ENCODE measurements at places on chromosomes 11 and 22.
A peak's percentile ranks its signal among the peaks of the same experiment; 100 is the strongest.

GRCh38 chr11:96035740-96036078, 111.8 kb upstream of the MTMR2 start:
- DNase-seq, result no peak

- DNase-seq, result no peak
Observed at GRCh38 chr11:70892889-70893288, 359.5 kb downstream of the SHANK2 start.

- DNase-seq, result no peak
Observed at GRCh38 chr11:66975405-66976027, 412 bp downstream of the C11orf86 start.

DNA sequence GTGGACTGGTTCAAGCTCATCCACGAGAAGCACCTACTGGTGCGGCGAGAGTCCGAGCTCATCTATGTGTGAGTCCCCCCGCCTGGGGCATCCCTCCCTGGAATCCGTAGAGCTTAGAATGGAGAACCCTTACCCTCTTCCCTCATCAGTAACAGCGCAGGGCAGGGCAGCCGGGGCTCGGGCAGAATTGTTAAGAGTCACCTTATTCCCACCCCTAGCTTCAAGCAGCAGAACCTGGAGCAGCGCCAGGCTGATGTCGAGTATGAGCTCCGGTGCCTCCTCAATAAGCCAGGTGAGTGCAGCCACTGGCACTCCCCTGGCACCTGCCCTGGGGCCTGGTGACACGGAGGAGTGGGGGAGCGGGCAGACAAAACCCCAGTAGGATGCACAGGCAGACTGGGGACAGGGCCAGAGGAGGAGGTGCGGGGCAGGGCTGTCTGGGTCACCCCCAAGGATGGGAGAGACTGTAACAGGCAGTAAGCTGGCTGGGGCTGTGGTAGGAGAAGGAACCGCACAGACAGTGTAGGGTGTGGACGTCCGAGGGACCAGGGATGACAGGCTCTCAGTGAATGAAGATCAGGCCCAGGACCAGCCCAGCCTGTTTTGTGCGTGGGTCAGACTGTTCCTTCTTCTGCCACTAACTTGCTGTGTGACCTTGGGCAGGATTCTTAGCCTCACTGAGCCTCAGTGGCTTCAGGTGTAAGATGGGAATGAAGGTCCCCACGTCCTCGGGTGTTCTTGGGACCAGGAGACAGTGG, 20.4 kb downstream of the C22orf23 start:
- DNase-seq, result no peak

DNA sequence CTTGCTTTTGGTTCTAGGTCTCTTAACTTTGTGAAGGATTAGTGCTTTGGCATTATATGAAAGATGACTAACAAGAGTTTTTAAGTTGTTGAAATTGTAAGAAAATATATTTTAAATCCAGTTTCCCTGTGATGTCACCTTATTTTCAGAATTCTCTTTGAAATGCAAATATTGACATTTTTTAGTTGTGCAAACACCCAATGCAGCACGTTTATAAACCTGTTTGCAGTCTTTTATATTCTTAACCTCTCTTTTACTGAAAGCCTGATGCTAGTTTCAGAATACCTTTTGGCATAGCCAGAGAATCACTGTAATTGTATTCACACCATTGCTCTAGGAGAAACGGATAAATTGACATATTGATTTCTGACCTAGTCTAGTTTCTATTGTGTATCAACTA, 42.8 kb upstream of the SLC37A2 start:
- DNase-seq, result no peak

- no peak for DNase-seq
Observed at GRCh38 chr22:29266564-29267461, 968 bp downstream of the RHBDD3 start.

DNA sequence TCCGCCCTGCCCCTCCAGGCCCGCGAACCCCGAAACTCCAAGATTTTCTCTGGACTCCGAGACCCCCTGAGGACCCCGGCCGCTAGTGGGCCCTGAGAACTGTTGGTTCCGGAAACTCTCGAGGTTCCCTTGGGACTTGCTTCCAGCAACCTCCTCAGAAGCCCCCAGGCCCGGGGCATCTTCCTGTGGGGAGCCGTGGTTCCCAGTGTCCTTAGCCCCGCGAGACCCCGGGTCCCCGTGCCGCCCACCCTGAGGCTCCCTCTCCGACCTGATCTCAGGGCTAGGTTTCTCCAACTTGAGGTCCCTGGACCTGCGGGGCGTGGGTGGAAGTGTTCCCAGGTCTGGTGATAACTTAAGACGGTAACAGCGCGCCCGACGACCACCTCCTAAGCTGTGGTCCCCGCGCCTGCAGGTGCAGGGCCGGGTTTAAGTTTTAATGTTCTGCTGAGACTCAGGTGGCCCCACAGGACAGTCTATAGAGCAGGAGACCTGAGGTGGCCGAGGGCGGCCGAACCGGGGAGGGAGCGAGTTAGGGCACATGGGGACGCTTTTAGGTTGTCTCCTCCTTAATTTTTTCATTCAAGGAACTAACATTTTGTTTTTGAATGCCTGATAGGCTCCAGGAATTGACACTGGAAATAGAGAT, 720 bp downstream of the FAM118A start:
- DNase-seq, result peak; percentile 23

DNA sequence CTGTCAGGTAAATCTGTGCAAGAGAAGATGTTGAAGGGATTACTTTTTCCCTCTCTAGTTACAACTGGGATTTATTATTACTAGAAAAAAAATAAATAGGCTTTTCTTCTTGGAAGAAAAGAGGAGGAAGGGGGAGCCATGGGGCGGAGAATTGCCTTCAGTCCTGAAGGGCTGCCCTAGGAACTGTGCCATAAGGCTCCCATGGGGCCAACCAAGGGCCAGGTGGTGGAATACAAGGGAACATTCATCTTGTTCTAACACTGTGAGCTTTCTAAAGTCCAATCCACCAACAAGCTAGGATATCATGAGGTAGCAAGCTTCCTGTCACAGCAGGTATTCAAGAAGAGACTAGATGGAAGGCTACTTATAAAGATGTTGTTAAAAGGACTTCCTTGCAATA, 24.8 kb upstream of the NRIP3 start:
- DNase-seq, result no peak

GRCh38 chr11:117898059-117898458, 21.6 kb upstream of the FXYD6 start:
- DNase-seq, result no peak

DNA sequence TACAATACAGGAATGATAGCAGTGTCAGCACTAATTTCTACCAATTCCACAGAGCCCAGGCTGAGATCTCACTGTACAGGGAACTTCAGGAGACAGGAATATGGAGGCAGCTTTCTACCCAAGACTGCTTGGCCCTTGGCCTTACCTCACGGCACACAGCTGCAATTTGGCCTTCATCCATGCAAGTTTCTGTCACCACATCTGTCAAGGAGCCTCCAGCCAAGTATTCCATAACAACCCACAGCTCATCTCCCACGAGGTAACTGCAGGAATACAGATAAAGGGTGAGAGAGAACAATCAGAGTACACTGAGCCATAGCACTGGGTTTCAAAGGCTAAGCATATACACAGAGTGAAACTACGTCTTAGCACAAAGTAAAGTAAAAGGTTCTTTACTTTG, 39.0 kb upstream of the GDPD4 start:
- no peak for DNase-seq

GRCh38 chr11:14249121-14249963, 109.6 kb downstream of the RRAS2 start:
- peak; percentile 79 for DNase-seq

GRCh38 chr22:35069541-35069940, 3.6 kb downstream of the ISX start:
- DNase-seq, result peak; percentile 2

- no peak for DNase-seq
Observed at GRCh38 chr22:34877506-34877905, 188.5 kb upstream of the ISX start.

DNA sequence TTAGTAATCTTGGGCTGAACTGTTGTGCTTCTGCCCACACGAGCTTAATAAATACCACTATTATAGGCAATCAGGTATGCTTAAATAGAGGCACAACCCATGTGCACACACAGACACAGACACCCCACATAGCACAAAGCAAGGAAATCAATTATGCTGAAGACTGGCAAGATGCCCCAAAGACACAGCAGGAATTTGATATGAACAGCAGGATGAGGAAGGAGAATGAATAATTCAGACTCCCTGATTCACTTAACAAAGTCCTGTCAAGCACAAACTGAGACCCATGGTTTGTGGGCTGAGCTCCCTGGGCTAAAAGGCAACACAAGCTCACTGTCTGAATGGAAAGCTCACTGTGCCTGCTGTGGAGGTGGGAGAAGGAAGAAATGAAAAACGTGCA, 42.5 kb downstream of the RBFOX2 start:
- DNase-seq, result no peak
